ENCODE measurements at places on chromosomes 6 and 20.
A peak's percentile ranks its signal among the peaks of the same experiment; 100 is the strongest.

- DNase-seq = no peak
Measured at GRCh38 chr6:135880066-135880972, 28.8 kb downstream of the PDE7B start.

DNA sequence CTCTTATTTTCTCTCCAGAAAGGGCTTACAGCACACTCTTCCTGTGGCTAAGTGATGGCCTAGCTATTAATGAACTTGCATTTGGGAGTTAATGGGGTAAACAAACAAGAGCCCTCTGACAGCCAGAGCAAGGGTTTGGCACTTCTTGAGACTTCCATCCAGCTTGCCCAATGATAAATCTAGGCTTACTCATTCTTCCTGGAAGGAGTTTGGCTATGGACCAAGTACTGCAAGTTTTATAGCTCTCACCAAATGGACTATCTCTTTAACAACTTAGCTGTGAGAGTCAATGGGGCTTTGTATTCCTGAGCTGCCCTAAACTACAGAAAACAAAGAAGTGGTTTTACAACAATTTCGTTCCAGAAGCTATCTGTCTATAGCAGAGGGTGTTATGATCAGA lies 16.7 kb upstream of the PI3 start:
- DNase-seq = no peak

DNA sequence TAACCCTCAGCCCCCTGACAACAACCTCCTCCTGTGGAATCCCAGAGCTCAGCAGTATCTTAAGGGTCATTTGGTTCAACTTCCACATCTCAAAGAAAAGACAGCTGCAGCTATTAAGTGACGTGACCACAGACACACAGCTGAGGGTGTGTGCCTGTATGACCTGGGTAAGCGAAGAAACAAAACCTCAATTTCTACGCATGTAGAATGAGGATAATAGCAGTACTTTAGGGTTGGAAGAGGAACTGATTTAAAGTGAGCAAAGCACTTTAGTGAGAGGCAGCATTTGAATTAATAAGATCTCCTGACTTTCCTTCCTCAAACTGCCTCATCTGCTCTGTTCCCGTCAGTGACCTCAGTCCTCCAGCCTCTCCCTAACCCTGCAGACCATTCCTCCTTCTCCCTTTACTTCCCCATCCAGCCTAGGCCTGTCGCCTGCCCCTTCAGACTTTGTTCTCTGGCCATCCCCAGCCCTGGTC lies 6.8 kb upstream of the ARMC2 start:
- no peak for DNase-seq

- DNase-seq = no peak
Measured at GRCh38 chr20:10985536-10985935, 311.7 kb upstream of the JAG1 start.

- DNase-seq = no peak
Measured at GRCh38 chr6:20021795-20022194, 184.6 kb downstream of the ID4 start.

- DNase-seq = no peak
Measured at GRCh38 chr20:3804254-3804751, 8.2 kb downstream of the CDC25B start.

DNA sequence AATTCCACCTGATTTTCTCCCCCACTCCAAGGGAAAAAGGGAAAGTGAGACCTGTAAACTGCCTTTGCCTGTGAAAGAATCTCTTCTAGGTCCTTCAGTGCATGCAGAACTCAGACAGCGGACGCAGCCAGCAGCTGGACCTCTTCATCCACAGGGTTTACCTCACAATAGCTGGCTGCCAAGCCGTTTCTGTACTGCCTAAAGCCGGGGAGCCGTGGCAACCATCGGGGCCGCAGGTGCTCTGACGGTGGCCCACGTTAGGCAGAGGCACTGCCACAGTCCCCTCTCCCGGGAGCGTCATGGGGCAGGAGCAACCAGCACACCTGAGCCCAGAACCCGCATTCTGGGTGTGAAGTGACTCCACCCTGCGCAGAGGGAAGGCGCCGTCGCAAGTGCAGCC lies 206.1 kb downstream of the TTLL2 start:
- DNase-seq = no peak

DNA sequence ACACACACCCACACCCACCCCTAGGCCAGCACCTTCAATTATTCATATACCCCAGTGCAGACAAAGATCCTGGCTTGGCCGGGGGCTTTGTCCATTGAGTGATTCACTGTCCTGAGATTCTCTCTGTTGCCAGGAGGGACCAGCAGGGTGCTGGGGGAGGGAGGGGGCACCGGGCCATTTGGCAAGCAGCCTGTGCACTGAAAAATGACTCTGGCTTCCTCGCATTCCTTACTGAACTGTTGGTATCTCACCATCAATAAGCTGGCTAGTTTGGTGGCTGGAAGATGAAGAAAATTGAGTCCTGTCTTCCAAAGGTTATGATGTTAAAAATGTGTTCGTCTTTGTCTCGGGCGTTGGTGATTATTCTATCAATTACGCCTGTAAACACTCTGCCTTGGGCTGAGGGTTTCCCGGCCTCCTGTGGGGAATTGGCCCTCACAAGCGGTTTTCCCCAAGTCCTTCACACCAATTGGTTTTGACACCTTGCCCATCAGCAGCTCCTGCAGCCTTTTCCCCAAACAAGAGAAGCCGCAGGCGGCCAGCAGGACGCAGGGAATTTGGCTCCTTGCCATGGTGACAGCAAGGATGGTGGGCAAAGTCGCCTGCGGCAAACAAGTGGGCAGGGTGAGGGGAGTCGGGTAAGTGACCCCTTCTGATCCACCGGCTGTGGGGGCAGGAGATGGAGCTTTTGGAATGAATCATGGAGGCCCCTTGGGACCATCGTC lies 4.9 kb downstream of the VSTM2L start:
- DNase-seq = peak; percentile 77

DNA sequence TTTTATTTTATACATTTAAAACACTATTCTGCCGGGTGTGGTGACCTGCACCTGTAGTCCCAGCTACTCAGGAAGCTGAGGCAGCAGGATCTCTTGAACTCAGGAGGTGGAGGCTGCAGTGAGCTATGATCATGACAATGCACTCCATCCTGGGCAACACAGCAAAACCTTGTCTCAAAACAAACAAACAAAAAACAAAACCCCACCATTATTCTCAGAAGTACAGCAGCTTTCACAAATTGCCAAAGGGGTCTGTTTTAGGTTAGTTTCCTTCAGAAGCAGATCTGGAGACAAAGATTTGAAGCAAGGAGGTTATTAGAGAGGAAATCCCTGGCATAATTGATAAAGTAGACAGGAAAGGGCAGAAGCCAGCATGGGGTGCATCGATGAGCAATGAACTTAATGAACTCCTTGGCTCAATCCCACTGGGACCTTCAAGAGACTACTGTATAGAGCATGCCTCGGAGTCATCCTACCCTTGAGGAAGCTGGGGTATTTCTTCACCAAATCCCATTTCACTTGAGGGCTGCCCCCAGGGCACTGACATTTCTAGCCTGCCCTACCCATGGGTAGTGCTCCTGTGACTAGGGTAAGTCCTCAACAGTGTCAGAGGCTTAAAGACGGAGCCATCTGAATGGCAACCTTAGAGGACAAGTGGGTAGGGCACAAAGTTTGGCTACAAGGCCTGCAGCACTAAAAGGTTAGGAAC lies 43.2 kb upstream of the DDR1 start:
- DNase-seq = no peak

GRCh38 chr6:139236105-139236504 lies 55.7 kb downstream of the TXLNB start:
- no peak for DNase-seq
